ENCODE measurements at places on chromosomes 16 and 17. TPM values are rescaled to one million over a fixed set of nuclear protein-coding genes. Genes with fewer than 3 reads are reported as not detected.

SLC5A2 gene
- total RNA-seq: 0.10 TPM

RPS15A gene
- total RNA-seq: 1,796 TPM

SLC47A1 gene
- 0.36 TPM for total RNA-seq

ADAM11 gene
- 0.12 TPM for total RNA-seq

ACSM2A gene
- not detected for total RNA-seq

TBC1D3C gene
- total RNA-seq: not detected

GRCh38 chr17:51508048-51508447, 247.7 kb downstream of the UTP18 start:
- DNase-seq: no peak

- no peak for DNase-seq
These were observed 509 bp upstream of the JUP start for GRCh38 chr17:41787021-41787418.

GRCh38 chr16:72938795-72939164, 109.1 kb downstream of the ZFHX3 start:
- peak; percentile 85 for DNase-seq

DNA sequence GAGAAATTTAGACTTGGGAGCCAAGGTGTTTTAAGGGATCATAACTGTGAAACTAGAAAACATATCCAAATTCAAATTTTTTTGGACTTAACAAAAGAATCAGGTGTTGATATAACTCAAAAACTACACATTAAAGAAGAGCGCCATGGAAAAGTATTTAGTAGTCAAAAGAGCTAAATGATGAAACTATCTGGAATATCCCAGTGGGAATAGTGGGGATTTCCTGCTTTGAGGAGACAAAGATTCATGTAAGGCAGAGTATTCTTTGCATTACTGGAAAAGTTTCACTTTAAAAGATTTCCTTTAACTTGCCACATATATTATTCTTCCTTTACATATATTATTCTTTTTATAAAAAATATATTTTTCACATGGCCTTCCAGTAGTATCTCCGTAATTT, 40.3 kb upstream of the VPS4A start:
- no peak for DNase-seq

DNA sequence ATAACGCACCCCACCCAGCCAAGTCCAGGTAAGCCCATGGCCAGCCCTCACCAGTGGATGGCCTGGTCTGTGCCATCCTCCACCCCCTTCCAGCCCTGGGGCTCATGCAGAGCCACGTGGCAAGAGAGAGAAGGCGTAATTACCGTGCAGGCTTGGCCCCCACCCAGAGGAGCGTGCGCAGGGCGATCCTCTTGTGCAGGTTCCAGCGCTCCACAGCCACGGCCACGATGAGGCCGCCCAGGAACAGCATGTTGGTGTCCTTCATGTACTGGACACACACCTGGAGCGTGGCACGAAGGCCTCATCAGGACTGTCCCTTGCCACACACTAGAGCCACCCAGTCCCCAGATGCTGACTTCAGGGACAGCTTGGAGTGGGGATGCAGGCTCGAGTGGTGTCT, 6.7 kb downstream of the SLC13A5 start:
- no peak for DNase-seq

- DNase-seq: peak; percentile 8
These were observed 53.1 kb upstream of the MARCHF10 start for GRCh38 chr17:62860962-62861873.

- no peak for DNase-seq
These were observed 19.7 kb downstream of the ADGRG1 start for GRCh38 chr16:57648125-57648524.

GRCh38 chr17:80791758-80792284, 199.8 kb upstream of the CHMP6 start:
- peak; percentile 99 for DNase-seq
